Activated T-cell treated with anti-CD3 and anti-CD28 coated beads, Interleukin-2, amount 50 U/mL, for 72 hours (primary cell): ENCODE measurements at places on chromosomes 7 and 10. TPM values are rescaled to one million over a fixed set of nuclear protein-coding genes. Genes with fewer than 3 reads are reported as not detected.

DNA sequence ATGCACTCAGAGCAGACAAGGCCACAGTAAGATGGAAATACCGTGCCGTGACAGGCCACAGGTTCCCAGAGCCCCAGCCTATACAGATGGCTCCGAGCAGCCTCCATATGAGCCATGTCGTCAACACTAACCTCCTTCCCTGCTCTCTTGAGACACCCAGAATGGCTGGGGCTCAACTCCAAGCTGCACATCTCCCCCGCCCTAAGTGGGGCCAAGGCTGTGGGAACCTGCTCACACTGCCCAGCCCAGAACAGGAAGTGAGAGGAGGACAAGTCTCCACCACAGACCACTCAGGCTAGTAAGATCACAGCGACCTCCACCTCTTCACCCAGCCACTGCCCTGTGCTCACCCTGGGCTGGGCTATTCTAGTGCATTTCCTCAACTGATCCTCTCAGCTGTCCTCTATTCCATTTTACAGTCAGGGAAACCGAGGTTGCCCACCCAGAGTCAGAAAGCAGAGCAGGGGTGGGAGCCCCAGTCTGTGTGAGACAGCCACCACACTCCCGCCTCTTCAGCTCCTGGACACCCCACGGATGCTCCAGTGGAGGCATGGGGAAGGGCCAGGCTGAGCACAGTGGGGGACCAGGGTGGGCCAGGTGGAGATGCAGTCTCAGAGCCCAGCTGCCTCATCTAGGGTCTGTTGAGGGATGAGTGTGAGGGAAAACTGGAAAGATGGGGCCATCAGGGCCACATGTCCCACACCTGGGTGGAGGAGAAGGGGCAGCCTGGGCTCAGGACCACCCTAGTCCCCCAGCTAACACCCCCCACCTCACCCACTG, 11.6 kb downstream of the GRID1 start:
- no peak for DNase-seq

Gene RHEB
- total RNA-seq: 47.3 TPM

- DNase-seq: peak; percentile 52
Observed at GRCh38 chr10:11631890-11632587, 20.6 kb upstream of the USP6NL start.

Gene UBE2D1
- total RNA-seq: 12.1 TPM

- no peak for DNase-seq
Observed at GRCh38 chr7:131504157-131504899, 52.1 kb downstream of the PODXL start.

GRCh38 chr10:123146013-123146893, 1.7 kb upstream of the HMX2 start:
- no peak for DNase-seq

Gene GIMAP4
- total RNA-seq: 114 TPM
